Activated T-helper 2 cell treated with anti-CD3 and anti-CD28 coated beads, Interferon-gamma antibody, Interleukin-2, Interleukin-4, amounts not matched to agents 10 μg/mL and 5 μg/mL and 100 μg/mL, durations not matched to agents 14 hours and 24 hours and 36 hours (primary cell): ENCODE measurements at places on chromosomes 2 and 18. TPM values are rescaled to one million over a fixed set of nuclear protein-coding genes. Genes with fewer than 3 reads are reported as not detected.

Gene CXCR2
- 0.09 TPM in 1 of 2 replicates, not detected in the other for total RNA-seq

DNA sequence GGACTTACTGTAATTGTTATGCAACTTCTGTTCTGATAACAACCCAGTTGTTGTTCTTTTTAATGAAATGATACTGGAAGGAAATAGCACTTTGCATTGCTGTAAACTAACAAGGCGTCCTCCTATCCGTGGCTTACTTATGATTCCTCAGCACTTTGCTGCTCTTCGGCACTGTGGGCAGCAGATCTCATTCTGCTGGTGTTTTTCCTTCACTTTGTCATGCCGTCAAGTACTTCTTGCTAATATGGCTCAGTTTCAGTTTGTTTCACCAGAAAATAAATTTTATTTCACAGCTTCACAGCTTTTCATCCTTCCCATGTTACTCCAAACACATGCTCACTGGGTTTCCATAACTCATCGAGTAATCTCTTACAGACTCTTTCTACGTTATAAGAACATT is 289.3 kb downstream of the MEIS1 start:
- H3K4me1 ChIP-seq: no peaks in the 10 kb centered on the region
- no peak overlapping the region for H3K4me3 ChIP-seq
- no peak for DNase-seq
- no peak overlapping the region for H3K27ac ChIP-seq
- no peaks in the 10 kb centered on the region for H3K36me3 ChIP-seq

Gene RGPD4
- total RNA-seq: 0.07 TPM in 2 replicates

GRCh38 chr2:195782156-195782555 is 125.1 kb downstream of the SLC39A10 start:
- H3K27ac ChIP-seq: no peak overlapping the region
- DNase-seq: no peak
- H3K36me3 ChIP-seq: no peaks in the 10 kb centered on the region

GRCh38 chr18:29644276-29644675 is 1398.3 kb downstream of the DSC3 start:
- no peak for DNase-seq
- H3K27me3 ChIP-seq: no peaks in the 10 kb centered on the region
- no peaks in the 10 kb centered on the region for H3K4me1 ChIP-seq

- no peaks in the 10 kb centered on the region for H3K4me1 ChIP-seq
- no peak overlapping the region for H3K4me3 ChIP-seq
- DNase-seq: no peak
Observed at GRCh38 chr2:30770816-30771576, 36.2 kb downstream of the CAPN13 start.

DNA sequence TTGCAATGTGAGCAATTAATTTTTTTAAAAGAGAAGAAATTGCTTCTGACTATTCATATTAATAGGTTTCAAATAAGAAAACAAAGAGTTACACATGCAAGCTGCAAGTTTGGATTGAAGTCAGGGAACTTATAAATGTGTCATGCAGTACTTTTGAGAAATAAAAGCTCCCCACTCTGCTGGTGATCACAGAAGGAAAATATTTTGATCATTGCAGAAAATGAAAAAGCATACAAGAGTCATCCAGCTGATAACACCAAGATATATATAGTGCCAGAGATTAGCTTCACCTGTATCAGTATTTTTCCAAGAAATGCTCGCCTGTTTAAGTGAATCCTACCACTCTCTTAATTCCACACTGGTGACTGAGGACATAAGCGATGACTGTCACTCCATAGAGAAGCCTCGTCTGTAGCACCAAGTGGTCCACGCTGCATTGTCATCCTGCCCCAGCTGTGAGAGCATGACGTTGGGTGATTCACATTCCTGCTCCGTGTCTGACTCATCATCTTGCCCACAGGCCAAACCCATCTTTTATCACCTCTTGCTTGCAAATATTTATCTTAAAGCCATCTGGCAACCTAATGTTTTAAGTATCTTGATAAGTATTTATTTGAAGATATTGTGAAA is 178.0 kb downstream of the ASXL3 start:
- no peaks in the 10 kb centered on the region for H3K4me1 ChIP-seq
- no peaks in the 10 kb centered on the region for H3K36me3 ChIP-seq
- no peak for DNase-seq
- H3K27me3 ChIP-seq: no peaks in the 10 kb centered on the region
- H3K4me3 ChIP-seq: no peak overlapping the region

DNA sequence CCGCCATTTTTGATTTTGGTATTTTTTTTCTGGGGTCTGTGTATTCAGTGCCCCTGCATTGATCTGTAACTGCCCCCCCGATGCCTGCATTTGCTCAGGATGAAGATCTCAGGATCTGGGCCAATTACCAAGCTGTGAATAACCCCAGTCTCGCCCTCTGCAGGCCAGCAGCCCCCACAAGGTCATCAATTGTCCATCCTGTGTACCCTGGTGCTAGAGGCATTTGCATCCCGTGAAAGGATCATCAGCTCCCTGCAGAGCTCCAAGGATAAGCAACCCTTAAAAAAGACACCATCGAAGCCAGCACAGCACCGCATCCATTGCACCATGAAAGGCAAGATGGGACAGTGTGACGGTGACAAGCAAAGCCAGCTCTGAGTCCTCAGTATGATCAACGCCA is 154.1 kb upstream of the KLHL29 start:
- no peak overlapping the region for H3K27ac ChIP-seq
- no peaks in the 10 kb centered on the region for H3K4me1 ChIP-seq
- H3K36me3 ChIP-seq: no peaks in the 10 kb centered on the region
- no peaks in the 10 kb centered on the region for H3K27me3 ChIP-seq

DNA sequence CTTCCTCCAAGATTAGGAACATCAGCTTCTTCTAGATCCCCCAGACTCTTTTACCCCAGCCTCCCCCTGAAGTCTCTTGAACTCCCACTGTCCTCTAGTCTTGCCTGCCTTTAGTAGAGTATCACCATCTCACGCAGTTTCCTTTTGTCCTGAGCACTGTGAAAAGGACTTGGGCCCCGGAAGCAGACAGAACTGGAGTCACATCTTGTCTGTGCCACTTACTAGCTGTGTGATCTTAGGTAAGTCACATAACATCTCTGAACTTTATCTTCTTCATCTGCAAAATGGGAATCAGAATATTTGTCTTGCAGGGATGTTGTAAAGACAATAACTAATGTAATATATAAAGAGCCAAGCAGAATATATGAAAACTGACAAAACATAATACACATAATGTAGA is 8.4 kb upstream of the TRABD2A start:
- H3K27ac ChIP-seq: peak overlapping the region; percentile 92
- no peaks in the 10 kb centered on the region for H3K36me3 ChIP-seq
- H3K4me3 ChIP-seq: peak overlapping the region; percentile 57

Gene MALT1
- total RNA-seq: 23.5 and 23.9 TPM in 2 replicates

Gene FSHR
- not detected in 2 replicates for total RNA-seq

GRCh38 chr2:204472375-204472774 is 72.9 kb upstream of the PARD3B start:
- H3K36me3 ChIP-seq: no peaks in the 10 kb centered on the region
- peaks cover 4% of the 10 kb centered on the region for H3K27me3 ChIP-seq
- H3K4me3 ChIP-seq: no peak overlapping the region

DNA sequence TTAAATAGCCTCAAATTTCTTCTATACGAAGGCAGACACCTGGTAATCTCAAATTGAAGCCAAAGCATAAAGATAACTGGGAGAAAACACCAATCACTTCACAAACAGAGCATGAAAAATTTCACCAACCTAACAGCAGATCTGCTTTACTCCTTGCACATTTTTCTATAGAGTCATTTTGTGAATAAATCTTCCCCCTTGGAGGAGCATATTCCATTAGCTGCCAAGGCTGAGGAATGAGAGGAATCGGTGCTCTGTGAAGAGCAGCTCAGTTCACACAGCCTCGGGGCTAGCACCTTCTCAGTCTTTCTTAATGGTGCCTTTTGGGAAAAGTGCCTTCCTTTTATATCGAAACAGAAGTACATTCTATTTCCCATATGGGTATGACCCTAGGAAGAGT is 1313.7 kb upstream of the NRXN1 start:
- DNase-seq: no peak
- no peaks in the 10 kb centered on the region for H3K36me3 ChIP-seq
- no peaks in the 10 kb centered on the region for H3K27me3 ChIP-seq

Gene TTC32
- 14.8 TPM in 2 replicates for total RNA-seq

GRCh38 chr2:29336341-29337241 is 221.4 kb downstream of the CLIP4 start:
- DNase-seq: no peak
- no peak overlapping the region for H3K27ac ChIP-seq
- no peak overlapping the region for H3K4me3 ChIP-seq
- H3K4me1 ChIP-seq: no peaks in the 10 kb centered on the region
- H3K27me3 ChIP-seq: peaks cover 11% of the 10 kb centered on the region

Gene ANKAR
- total RNA-seq: 4.0 and 4.1 TPM in 2 replicates

DNA sequence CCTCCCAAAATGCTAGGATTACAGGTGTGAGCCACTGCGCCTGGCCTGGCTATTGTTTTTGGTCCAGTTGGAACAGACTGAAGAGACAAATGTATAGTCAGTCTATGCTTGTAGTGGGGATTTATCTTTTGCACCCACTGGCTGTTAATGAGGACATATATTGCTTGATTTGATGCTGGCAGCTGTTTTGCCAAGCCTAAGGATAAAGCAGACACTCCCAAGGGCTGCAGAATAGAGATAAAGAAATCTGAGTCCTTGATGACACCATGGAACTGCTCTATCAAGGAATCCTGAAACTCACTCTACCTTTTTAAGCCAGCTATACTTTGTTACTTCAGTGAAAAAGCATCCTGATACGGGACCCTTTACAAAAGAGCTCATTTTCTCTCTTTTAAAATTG is 43.1 kb upstream of the ENOSF1 start:
- H3K4me1 ChIP-seq: peaks cover 2% of the 10 kb centered on the region
- H3K4me3 ChIP-seq: no peak overlapping the region
- H3K27me3 ChIP-seq: no peaks in the 10 kb centered on the region
- H3K36me3 ChIP-seq: peaks cover 35% of the 10 kb centered on the region

DNA sequence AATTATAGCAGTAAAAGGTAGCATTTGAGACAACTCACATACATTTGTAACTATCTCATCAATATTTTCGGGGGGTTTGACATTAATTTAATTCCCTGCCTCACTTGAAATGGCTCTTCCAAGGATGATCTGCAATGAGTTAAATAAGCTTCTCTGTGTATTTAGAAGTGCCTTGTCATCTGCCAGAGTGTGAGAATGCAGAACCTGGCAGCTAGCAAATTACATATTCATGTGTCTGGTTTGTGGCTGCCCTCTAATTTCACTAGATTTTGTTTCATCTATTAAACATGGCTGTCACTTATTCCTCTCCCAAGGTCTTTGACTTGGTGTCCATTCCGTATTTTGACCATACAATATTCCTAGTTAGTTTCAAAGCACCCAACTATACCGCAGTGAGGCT is 158.3 kb upstream of the CAVIN2 start:
- no peak overlapping the region for H3K27ac ChIP-seq
- no peaks in the 10 kb centered on the region for H3K4me1 ChIP-seq
- H3K36me3 ChIP-seq: no peaks in the 10 kb centered on the region

GRCh38 chr2:127049927-127050802 is 56.8 kb downstream of the BIN1 start:
- H3K27me3 ChIP-seq: no peaks in the 10 kb centered on the region
- H3K27ac ChIP-seq: no peak overlapping the region
- H3K4me1 ChIP-seq: peaks cover 2% of the 10 kb centered on the region
- peak; percentile 48 for DNase-seq

Gene UGT1A3
- total RNA-seq: not detected in 2 replicates

Gene MATN3
- not detected in 2 replicates for total RNA-seq

DNA sequence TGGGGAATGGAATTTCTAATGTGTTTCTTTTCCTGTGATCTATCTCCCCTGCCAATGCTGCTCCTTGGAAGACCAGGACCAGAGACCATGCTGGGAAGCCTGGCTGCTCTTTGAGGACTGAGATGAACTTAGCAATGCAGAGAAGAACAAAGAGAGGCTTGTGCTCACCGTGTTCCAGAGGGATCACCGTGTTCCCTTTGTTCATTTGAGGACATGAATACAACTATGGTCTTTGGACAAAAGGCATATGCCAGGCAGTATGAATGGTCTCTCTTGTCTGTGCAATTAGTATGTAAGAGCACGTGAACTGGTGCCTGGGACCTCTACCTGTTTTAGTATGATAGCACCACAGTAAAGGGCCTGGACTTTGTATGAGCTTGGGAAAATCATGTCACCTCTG is 139.9 kb downstream of the TDRD15 start:
- H3K4me3 ChIP-seq: no peak overlapping the region
- DNase-seq: no peak
- no peaks in the 10 kb centered on the region for H3K4me1 ChIP-seq
- no peaks in the 10 kb centered on the region for H3K36me3 ChIP-seq
- H3K27ac ChIP-seq: no peak overlapping the region

Gene SLC23A3
- 1.3 and 1.9 TPM in 2 replicates for total RNA-seq

DNA sequence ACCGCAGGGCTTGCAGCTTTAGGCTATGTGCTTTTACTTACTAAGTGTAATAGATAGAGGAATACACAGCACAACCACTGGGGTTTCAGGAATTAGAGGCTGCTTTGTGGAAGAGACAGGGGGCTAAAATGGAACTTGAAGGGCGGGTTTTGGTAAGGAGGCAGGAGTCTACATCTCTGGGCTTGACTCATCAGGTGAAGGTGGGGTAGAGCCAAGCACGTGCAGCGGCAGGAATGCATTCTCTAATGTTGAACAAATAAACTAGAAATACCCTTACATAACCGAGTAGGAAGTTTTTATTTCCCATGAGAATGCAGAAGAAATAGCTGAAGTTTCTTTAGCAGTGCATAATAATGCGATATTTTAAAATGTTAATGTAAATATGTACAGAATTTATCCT is 673.8 kb upstream of the SALL3 start:
- H3K4me1 ChIP-seq: no peaks in the 10 kb centered on the region
- no peaks in the 10 kb centered on the region for H3K36me3 ChIP-seq
- no peak overlapping the region for H3K4me3 ChIP-seq
- H3K27ac ChIP-seq: no peak overlapping the region
- no peak for DNase-seq

GRCh38 chr18:63819786-63820185 is 44.6 kb downstream of the SERPINB7 start:
- no peaks in the 10 kb centered on the region for H3K36me3 ChIP-seq
- H3K4me3 ChIP-seq: no peak overlapping the region
- H3K27ac ChIP-seq: no peak overlapping the region
- peaks cover 3% of the 10 kb centered on the region for H3K4me1 ChIP-seq
- peaks cover 6% of the 10 kb centered on the region for H3K27me3 ChIP-seq

DNA sequence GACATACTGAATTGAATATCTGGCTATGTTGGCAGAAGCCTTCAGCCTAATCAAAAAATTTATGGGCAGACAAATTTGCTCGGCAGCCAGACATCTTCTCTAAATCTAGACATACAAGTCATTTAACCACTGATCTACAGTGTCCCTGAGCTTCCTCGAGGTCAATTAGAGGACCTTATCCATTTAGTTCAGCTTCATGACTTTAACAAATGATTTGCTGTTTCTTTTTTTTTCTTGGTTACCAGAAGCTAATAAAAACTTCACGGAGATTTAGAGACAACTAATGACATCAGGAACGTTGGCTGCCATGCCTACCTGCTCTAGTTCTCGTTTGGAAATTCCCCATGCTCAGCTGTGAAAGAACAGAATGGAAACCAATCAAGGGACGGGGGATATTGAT is 223.8 kb downstream of the BCL2 start:
- no peak overlapping the region for H3K4me3 ChIP-seq
- peaks cover 26% of the 10 kb centered on the region for H3K27me3 ChIP-seq
- H3K36me3 ChIP-seq: no peaks in the 10 kb centered on the region

- no peak for DNase-seq
- no peak overlapping the region for H3K4me3 ChIP-seq
- H3K4me1 ChIP-seq: peaks cover 37% of the 10 kb centered on the region
- H3K27ac ChIP-seq: no peak overlapping the region
- no peaks in the 10 kb centered on the region for H3K36me3 ChIP-seq
Observed at GRCh38 chr2:173982918-173983317, 17.7 kb upstream of the SP3 start.

Gene CCDC148
- not detected in 2 replicates for total RNA-seq

- H3K4me1 ChIP-seq: peaks cover 19% of the 10 kb centered on the region
- no peak overlapping the region for H3K4me3 ChIP-seq
- H3K36me3 ChIP-seq: peaks cover 54% of the 10 kb centered on the region
- no peaks in the 10 kb centered on the region for H3K27me3 ChIP-seq
- H3K27ac ChIP-seq: no peak overlapping the region
Observed at GRCh38 chr2:161217597-161218185, 57.5 kb downstream of the TANK start.
